ENCODE measurements at places on chromosomes 7 and 10.

- DNase-seq = no peak
These were observed 76.0 kb downstream of the ITGB1 start for GRCh38 chr10:32882076-32882475.

- no peak for DNase-seq
These were observed 786 bp upstream of the CNOT4 start for GRCh38 chr7:135510592-135511183.

GRCh38 chr10:20265146-20265545, 448.9 kb downstream of the PLXDC2 start:
- DNase-seq = no peak

GRCh38 chr10:35502692-35503091, 102.4 kb upstream of the GJD4 start:
- DNase-seq = no peak

- DNase-seq = no peak
These were observed 410.2 kb upstream of the KLF6 start for GRCh38 chr10:4195213-4195612.

DNA sequence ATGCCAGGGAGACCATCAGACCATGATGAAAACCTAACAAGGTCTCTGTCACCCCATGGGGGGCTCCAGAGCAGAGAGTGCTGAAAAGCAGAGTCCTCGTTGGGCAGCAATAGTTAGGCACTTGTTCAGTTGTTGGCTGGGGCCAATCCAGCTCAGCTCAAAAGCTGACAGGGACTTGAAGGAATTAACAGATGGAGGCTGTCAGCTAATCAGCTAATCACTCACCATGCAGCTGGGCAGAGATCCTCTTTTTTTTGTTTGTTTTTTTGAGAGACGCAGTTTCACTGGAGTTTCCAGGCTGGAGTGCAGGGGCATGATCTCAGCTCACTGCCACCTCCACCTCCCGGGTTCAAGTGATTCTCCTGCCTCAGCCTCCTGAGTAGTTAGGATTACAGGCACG, 18.1 kb downstream of the CEP55 start:
- no peak for DNase-seq

DNA sequence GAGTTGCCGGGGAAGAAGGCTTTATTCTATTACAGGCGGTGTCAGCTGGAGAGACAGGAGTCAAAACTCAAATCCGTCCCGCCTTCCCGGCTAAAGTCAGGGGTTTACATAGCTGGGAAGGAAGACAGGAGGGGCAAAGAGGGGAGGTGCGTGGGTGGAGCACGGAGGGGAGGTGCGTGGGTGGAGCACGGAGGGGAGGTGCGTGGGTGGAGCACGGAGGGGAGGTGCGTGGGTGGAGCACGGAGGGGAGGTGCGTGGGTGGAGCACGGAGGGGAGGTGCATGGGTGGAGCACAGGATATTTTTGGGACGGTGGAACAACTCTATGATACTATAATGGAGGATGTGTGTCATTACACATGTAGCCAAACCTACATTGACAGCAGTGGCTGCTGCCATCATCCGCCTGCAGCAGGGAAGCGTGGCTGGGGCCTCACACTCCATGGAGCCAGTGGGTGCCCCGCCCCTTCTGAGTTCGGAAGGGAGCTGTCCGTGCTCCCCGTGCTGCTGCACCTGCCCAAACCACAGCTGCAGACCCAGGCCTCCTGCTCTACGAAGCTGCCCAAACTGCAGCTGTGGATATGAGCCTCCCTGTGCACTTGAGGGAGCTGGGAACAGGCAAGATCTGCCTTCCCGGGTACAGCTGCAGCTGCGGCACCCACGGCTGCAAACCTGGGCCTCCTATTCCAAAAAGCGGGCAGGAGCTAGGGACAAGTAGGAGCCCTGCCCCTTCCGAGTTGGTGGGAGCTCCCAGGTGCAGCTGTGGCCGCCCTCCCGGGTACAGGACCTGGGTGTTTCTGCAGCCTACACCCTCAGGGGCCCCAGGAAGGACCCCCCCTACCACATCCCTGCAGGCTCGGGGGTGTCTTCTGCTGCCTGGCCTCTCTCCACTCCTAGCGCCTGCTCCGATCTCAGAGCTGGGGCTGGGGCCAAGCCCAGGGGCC, 119.4 kb downstream of the DYNC2I1 start:
- DNase-seq = no peak

- DNase-seq = no peak
These were observed 93.4 kb downstream of the RTKN2 start for GRCh38 chr10:62175251-62175650.

DNA sequence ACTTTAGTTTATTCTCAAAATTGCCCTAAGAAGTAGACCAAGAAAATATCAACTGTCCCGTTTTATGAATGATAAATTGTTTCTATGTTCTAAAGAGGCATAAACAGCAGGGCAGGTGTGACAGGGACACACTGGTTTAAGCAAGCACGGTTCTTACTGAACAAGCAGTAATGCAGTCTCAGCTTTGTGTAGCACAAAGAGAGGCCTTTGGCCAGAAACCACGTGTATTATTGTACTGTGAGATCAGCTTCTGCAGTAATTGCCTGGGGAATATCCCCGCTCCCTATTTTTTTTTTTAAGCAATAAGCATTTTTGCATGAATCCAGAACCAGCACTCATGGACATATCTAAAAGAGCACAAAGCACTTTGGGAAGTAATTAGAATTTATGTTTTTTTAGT, 255.4 kb downstream of the WDR11 start:
- no peak for DNase-seq

DNA sequence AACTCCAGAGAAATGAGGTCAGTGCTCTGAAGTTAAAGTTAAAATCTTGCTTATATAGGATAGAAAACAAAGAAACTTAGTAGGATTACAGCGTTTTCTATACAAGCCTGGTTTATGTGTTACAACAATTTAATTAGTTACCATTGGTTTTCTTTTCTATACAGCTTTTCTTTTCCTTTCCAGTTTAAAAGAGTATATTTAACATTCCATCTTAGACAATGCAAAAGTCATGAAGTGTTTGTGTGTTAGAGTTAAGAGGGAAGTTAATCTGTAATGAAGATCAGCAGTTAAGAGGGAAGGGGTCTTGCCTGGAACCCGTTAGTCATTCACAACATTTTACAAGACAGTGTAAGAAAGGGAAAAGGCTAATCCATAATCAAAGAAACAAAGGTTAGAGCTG, 338.3 kb downstream of the OTUD1 start:
- no peak for DNase-seq

GRCh38 chr7:66700633-66701131, 39.9 kb upstream of the RABGEF1 start:
- no peak for DNase-seq

DNA sequence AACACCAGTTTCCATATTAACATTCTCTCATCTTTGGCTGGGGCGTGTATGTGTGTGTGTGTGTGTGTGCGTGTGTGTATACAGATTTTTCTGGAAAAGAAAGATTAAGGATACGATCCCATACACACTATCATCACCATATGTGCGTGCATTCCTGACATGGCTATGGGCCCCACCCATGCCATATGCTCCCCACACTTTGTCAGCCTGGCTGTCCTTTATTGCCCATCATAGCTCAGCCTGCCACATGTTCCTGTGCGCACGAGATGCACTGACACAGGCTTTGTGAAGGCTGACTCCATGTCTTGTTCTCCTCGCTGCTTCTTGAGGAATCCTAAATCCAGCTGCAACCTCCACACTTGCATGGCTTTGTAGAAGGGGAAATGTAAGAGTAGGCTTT, 984.1 kb downstream of the LRMDA start:
- DNase-seq = no peak

GRCh38 chr10:121721257-121721656, 123.0 kb upstream of the FGFR2 start:
- no peak for DNase-seq

DNA sequence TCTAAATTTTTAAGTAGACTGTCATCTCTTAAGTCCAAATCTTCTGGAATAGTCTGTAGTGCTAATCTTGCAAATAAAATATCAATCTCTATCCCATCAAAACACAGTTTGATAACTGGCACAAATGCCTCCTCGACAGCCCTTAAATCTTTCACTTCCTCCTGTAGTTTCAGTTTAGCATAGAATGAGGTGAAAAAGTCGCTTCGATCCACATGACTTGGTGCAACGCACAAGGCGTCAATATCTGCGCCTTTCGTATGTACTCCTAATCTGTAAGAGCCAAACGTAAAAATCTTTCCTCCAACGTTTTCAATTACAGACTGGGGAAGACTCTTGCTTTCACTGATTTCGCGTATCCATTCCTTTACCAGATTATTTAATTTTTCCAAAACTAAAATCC, 603 bp downstream of the PAPOLB start:
- no peak for DNase-seq
